MM.1S (cell line): ENCODE measurements at places on chromosomes 1 and 21.

- no peak for DNase-seq
These were observed 90.2 kb upstream of the PPM1J start for GRCh38 chr1:112805155-112805853.

- DNase-seq, result no peak
These were observed 972 bp upstream of the KDM4A start for GRCh38 chr1:43648876-43649477.

- no peak for DNase-seq
These were observed 288.6 kb upstream of the USP24 start for GRCh38 chr1:55503663-55504305.

DNA sequence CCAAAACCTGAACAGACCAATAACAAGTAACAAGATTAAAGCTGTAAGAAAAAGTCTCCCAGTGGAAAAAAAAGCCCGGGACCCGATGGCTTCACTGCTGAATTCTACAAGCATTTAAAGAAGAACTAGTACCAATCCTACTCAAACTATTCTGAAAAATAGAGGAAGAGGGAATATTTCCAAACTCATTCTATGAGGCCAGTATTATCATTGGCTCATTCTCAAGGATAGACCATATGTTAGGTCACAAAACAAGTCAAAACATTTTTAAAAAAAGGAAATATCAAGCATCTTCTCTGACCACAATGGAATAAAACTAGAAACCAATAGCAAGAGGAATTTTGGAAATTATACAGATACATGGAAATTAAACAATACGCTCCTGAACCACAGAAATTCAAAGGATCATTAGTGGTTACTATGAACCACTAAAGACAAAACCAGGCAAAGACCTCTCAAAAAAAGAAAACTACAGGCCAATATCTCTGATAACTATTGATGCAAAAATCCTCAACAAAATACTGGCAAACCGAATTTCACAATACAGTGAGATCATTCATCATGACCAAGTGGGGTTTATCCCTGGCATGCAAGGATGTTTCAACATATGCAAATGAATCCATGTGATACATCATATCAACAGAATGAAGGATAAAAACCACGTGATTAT lies 13.9 kb upstream of the IL20 start:
- no peak for DNase-seq

DNA sequence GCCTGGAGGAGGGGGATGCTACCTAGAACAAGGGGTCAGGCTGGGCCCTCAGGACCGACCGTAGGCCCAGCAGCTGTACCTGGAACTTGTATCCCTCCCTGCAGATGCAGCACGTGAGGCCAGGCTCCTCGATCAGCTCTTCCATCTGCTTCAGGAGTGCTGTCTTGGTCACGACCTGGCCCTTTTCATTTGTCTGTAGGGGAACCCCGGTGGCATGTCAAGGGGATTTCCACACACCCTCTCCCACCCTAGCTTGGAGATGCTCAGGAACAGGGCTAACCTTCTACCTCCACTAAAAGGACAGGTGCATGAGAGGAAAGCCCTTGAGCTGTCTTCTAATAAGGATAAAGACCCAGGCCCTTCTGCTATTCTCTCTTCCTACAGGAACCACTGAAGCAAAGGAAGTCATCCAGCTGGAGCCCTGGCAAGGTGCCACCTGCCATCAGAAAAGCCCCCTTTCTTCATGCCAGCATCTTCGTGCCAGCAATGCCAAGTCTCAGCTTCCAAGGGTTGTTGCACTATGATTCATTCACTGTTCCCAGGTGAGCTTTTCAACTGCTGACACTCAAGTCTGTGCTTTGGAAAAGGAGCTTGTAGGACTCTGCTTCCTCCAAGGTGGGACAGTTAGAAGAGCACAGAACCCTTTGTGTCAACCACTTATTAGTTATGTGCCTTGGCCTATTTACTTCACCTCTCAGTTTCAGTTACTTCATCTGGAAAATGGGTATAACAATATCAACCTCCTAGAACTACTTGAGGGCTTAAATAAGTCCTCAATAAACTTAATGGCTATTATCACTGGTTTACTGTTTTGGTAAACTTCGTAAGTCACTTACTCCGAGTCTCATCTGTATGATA lies 122.1 kb downstream of the UBR4 start:
- no peak for DNase-seq

- DNase-seq, result no peak
These were observed 3.3 kb upstream of the PIGK start for GRCh38 chr1:77222496-77222895.

DNA sequence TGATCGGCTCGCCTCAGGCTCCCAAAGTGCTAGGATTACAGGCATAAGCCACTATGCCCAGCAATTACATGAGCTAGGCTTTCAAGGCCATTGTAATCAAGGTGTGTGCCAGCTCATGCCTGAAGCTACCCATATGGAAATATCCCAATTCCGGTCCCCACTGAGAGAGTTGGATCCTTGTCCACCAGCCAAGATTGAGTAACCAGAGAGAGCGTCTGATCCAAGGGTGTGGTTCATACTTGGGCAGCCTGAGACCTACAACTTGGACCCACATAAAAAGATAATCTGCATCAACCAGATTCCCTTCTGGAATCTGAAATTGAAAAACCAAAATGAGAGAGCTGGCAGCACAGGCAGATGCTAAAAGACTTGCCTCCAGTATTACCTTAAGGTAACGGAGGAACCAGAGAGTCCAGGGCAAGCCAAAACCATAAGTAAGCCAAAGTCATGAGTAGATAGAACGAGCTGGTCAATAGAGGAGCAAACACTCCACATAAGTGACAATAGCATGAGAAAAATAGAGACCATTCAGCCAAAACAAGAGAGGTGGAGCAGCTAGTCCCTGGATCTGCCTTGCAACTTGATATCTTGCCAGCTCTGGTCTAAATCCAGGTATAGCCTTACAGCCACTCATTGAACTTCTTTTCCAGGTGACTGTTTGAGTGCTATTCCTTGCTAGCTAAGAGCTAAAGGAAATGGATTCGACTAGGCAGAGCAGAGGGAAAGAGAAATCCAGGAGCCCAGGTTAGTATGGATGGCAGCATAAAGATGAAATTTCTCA lies 63.8 kb upstream of the ATP1A1 start:
- DNase-seq, result no peak

DNA sequence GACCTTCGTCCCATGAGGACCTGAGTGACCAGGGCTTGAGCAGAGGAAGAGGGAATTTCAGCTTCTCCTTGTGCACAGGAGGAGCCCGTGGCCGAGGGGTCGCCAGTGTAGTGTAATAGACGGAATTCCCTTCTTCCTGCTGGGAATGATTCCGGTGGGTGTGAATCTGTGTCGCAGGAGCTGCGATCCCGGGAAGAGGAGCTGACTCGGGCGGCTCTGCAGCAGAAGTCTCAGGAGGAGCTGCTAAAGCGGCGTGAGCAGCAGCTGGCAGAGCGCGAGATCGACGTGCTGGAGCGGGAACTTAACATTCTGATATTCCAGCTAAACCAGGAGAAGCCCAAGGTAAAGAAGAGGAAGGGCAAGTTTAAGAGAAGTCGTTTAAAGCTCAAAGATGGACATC lies 34.4 kb downstream of the MAP3K21 start:
- no peak for DNase-seq

- DNase-seq, result no peak
These were observed 41.4 kb upstream of the IGSF5 start for GRCh38 chr21:39703578-39703977.

- no peak for DNase-seq
These were observed 21.1 kb downstream of the SMAP2 start for GRCh38 chr1:40394491-40395172.

GRCh38 chr1:10776190-10776905 lies 20.1 kb downstream of the CASZ1 start:
- no peak for DNase-seq

DNA sequence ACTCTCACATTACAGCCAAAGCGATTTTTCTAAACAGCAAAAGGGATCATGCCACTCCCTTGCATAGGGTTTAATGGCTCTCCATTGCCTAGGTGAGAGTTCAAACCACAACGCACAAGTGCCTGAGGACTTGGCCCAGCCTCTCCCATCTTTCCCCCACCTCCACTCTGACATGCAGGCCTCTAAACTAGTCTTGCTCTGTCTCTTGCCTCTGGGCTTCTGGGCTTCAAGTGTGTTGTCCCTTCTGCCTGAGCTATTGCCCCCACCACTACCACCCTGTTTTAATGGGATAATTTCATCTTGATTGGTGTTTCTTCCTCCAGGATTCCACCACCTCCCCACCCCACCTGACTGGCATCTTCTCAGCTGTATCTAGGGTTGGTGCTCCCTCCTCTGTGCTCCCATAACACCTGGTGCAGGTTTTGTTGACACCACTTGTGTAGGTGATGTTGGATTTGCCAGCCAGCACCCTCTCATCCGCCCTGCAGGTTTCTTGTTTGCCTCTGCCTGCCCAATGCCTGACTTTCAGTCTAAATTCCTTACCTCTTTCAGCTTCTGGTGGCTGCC lies 2.7 kb upstream of the ZBTB21 start:
- DNase-seq, result no peak

- DNase-seq, result no peak
These were observed 16.3 kb downstream of the ACBD6 start for GRCh38 chr1:180486092-180486491.

GRCh38 chr1:186618401-186619170 lies 61.6 kb downstream of the PTGS2 start:
- DNase-seq, result peak; percentile 98

DNA sequence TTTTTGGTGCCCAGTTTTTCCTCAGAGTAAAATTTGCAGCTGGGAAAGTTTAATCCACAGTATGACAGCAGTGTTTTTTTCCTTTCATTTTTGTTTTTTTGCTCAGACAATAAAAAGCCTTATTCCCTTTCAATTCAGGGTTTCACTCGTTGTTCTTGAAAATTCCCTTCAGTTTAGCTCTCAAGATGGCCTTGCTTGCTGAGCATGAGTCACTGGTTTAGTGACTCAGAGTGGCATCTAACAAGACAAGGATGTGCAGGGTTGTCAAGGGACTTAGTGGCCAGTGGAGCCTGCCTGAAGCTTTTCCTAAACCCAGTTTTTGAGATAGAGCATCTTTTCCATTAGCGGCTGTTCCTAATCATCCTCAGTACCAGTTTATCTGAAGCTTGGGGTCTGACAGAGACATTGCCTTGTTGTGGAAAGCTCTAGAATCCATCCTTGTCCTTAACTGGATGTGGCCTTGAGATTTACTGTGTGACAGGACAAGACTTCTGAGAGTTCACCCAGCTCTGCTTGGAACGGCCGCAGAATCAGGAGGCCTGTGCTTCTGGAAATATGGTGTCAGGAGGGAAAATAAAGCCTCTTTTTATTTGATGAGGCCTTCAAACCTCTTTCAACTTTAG lies 48.4 kb upstream of the DNAJC6 start:
- peak; percentile 13 for DNase-seq

DNA sequence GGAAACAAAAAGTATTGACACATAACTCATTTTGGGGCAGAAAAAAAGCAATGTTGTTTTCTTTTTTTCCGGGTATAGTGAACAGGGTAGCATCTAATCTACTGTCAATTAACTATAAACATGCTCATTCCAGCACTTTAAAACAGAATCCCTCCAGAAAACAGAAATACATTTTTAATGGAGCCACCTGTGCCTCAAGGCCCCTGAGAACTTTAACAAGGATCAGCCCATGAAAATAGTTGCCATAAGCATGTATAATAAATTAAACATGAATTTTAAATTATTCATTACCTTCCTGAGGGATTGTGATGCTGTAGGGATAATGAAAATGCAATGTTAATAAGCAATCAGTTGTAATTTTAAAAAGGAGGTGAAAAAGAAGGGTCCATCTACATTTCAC lies 101.4 kb upstream of the IVNS1ABP start:
- DNase-seq, result no peak

- DNase-seq, result no peak
These were observed 59.1 kb downstream of the BCL9 start for GRCh38 chr1:147600119-147601111.

DNA sequence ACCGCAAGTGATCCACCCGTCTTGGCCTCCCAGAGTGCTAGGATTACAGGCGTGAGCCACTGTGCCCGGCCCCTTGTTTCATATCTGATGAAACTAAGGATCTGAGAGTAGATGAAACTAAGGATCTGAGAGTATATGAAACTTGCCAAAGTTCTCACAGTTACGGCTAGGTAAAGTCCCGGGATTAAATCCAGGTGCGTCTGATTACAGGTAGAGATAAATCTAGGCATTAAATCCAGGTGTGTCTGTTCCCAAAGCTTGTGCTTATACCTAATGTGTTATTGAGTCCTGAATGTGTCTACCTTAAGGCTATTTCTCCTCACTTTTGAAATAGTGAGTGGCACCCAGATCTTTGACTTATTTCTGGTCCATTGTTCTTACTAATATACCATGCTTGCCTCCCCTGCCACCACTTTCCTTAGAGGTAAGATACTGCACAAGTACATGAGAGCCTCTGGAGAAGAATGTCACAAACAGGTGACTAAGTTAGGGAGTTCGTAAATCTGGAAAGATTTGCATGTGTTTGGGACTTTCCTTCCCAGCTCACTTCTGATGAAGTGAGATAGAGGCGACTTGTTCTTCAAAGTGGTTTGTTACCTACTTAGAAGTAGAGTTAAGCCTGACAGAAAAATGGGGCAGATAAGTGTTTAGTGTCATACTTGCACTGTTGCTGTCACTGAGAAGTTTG lies 66.5 kb downstream of the AK4 start:
- no peak for DNase-seq

- no peak for DNase-seq
These were observed 107.8 kb downstream of the RABGAP1L start for GRCh38 chr1:174266991-174267612.

GRCh38 chr1:150564051-150564991 lies 15.1 kb downstream of the MCL1 start:
- peak; percentile 49 for DNase-seq

DNA sequence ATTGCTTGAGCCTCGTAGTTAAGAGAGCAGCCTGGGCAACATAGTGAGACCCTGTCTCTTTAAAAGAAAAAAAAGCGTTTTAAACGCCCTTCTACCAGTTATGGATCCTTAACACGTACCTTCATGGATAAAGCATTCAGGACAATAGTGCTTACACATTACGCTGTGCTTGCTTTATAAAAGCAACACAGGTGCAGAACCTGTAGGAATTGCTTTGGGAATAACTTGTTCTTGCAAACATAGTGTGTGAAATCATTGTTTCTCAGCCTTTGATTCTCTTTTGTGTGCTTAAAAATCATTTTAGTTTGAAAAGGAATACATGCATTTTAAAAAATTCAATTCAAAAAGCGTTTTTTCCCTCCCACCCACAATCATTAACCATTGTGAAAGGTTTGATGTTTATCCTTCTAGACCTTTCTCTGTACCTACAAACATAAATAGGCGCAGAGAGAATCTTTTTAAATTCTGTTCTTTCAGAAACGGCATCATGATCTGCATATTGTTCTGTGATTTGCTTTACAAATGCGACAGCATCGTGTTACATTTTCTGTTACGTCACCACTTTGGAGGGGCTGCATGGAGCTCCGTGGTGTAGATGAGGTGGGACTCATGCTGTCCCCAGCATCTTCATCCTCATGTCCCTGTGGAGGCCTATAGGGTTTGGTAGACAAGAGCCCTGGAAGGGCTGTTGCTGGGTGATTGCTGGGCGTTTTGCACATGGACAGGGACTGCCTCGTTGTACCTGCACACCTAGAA lies 54.6 kb downstream of the SPSB1 start:
- DNase-seq, result no peak

- DNase-seq, result no peak
These were observed 56.7 kb downstream of the HUNK start for GRCh38 chr21:31929548-31929947.
